ENCODE measurements at places on chromosomes 11 and 22.

GRCh38 chr11:134524201-134524600 is 112.2 kb upstream of the B3GAT1 start:
- DNase-seq: no peak

- DNase-seq: no peak
Observed at GRCh38 chr11:32479291-32479690, 44.0 kb upstream of the WT1 start.

GRCh38 chr22:21603973-21604372 is 25.8 kb downstream of the YDJC start:
- no peak for DNase-seq

DNA sequence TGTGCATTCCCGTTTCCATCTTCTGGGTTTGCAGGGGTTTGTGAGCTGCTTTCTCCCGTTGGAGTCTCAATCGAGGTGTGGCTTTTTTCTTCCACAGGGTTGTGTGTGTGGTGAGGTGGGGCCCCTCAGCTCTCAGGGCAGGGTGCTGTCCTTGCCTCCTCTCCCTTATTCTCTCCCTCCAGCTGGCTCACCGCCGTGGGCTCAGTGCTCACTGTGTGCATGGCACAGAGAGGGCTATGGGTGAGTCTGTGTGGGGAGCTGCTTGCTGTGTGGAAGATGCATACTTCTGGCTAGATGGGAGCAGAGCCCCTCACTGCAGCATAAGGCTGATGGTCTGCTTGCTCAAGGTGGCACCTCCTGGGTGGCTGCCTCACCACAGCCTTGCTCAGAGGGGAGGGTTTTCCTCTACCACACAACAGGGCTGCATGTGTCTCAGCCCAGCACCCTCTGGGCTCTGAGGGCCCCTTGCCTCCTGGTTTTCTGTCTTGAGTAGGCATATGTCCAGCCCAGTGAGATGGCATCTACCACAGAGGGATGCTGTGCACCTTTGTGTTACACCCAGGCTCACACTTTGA is 203.1 kb upstream of the B3GAT1 start:
- DNase-seq: no peak

DNA sequence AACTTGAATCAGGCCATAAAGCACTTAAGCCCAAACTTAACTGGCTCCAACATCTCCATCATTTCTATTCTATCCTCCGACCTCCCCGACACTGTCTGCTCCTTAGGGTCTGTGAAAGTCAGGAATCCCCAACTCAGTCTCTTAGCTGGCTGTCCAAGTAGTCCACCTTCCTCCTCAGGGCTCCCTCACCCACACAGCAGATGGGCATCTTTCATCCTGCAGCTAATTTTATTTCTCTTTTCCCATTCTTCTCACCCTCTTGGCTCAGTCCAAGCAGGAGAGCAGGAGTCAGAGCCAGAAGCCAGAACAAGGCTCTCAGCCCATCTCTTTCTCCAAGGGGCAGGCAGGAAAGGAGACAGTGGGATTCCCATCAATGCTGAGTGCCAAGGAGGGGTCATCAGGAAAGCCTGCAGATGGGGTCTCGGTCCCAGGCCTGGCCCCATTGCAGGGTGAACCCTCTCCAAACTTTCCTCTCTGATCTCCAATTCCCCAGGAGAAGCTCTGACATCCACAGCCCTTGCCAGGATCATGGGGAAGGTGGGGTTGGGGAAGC is 40.4 kb upstream of the JAM3 start:
- DNase-seq: no peak

DNA sequence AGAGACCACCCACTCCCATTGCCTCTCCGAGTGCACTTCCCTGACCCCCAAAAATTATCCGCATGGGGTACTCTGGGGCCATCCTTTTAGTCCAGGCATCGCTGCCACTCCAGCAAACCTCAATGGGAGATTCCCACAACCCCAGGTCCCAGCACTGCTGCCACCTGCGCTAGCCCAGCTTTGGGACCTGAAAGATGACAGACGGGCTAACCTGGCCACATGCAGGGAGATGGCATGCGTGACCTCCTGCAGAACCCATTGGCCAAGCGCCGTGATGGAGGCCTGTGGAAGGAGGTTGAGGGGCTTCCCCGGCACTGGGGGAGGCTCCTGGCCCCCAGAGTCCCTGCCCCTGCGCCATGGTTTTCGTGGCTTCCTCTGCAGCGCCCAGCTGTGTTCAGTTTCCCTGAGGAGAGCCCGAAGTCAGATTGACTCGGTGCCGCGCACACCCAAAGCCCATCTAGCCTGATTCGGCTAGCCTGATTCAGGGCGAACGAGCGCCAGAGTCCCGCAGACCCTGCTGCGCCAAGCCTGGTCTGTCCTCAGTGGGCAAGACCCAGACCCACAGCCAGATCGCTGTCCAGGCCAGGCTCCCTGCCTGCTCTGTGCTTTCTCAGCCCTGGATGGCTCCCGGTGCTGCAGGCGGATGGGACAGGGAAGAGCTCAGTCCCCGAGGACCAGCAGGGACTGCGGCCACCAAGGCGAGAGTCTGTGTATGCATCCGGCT is 751 bp upstream of the WNT7B start:
- DNase-seq: no peak

DNA sequence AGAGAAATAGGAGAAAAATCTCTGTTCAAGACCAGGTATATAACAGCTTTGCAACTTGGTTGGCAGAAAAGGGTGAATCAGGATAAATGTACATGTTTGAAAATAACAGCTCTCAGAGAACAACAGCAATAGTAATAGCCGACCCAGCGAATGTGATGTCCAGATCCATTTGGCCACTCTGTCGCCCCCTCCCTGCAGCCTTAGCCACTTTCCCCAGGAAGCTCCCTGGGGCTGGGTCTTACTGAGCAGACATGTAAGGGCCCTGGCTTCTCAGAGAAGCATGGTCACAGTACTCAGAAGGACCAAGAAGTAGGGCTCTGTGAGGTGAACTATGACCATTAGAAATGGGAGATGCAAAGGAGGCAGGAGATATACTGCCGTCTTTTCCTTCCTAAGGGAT is 154.1 kb upstream of the SNX19 start:
- no peak for DNase-seq

- DNase-seq: peak; percentile 21
Observed at GRCh38 chr11:13944911-13945425, 17.6 kb upstream of the SPON1 start.

GRCh38 chr11:89613911-89614310 is 96.2 kb upstream of the TRIM77 start:
- DNase-seq: no peak

DNA sequence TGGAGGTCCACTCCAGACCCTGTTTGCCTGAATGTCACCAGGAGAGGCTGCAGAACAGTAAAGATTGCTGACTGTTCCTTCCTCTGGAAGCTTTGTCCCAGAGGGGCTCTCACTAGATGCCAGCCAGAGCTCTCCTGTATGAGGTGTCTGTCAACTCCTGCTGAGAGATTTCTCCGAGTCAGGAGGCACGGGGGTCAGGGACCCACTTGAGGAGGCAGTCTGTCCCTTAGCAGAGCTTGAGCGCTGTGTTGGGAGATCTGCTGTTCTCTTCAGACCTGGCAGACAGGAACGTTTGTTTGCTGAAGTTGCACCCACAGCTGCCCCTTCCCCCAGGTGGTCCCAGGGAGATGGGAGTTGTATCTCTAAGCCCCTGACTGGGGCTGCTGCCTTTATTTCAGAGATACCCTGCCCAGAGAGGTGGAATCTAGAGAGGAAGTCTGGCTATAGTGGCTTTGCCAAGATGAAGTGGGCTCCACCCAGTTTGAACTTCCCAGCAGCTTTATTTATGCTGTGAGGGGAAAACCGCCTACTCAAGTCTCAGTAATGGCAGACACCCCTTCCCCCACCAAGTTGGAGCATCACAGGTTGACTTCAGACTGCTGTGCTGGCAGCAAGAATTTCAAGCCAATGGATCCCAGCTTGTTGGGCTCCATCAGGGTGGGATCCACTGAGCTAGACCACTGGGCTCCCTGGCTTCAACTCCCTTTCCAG is 99.4 kb downstream of the PDE3B start:
- no peak for DNase-seq

- no peak for DNase-seq
Observed at GRCh38 chr11:131924457-131925201, 554.2 kb downstream of the NTM start.

DNA sequence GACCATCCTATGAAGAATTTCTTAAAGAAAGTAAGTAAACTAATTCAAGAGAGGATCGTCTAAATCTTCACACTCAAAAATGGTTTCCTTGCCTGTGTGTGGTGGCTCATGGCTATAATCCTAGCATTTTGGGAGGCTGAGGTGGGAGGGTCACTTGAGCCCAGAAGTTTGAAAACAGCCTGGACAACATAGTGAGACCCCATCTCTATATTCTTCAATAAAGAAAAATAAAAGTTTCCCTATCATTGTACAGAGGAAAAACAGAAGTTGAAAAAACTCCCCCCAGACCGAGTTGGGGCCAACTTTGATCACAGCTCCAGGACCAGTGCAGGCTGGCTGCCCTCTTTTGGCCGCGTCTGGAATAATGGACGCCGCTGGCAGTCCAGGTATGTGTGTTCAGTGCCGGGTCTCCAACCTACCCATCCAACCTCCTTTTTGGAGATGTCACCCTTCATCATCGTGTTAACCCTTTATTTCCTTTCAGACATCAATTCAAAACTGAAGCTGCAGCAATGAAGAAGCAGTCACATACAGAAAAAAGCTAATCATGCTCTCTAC is 3.0 kb downstream of the RPS25 start:
- DNase-seq: no peak

DNA sequence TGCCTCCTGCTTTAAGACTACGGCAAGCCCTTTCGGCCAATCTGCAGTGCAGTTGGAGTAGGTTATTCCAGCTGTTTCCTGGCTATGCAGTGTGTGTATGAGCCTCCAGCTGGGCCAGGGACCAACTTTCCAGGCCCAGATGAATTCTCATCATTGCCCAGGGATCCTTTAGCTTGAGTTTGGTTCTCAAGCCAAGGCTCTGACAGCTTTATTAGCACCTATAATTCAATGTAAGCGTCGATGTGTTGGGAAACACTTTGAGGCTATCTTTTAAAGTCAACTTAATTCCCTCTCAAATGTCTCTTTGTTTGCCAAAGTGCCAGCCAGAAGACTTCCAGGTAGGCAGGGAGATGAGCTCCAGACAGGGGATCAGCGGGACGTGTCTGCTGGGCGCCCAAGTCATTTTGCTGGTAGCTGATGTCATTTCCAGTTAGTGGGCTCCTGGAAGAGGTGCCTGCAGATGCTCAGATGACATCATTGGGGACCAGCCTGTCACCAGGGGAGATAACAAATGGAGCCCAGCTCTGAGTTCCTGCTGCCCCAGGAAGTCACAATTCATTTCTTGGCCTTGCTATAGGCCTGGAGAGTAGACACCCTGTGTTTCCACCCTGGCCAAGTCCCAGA is 520.4 kb downstream of the SOX6 start:
- no peak for DNase-seq
